HFFc6 (cell line): ENCODE measurements at places on chromosomes 2 and 18. TPM values are rescaled to one million over a fixed set of nuclear protein-coding genes. Genes with fewer than 3 reads are reported as not detected.

DNA sequence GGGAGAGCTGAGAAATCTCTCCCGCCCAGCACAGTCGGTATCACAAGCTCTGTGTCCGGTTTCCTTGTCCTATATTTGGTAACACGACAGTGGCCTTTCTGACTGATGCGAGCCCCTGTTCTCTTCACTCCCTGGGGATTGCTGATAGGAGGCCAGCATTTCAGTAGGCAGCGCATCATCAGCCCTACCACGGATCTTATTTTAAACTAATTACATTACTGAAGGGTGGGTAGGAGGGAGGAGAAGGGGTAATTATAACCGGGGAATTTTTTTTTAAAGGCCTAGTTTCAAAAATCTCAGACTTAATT lies 125.6 kb upstream of the LGALSL start:
- no peak overlapping the region for H3K4me3 ChIP-seq
- H3K27ac ChIP-seq, result no peak overlapping the region
- no peak for DNase-seq
- no peaks in the 10 kb centered on the region for H3K36me3 ChIP-seq
- H3K4me1 ChIP-seq, result peaks cover 19% of the 10 kb centered on the region

- H3K27me3 ChIP-seq, result peaks cover 30% of the 10 kb centered on the region
- H3K4me1 ChIP-seq, result no peaks in the 10 kb centered on the region; the same call in 1 of the 2 replicates
- no peak for DNase-seq
- no peak overlapping the region for H3K4me3 ChIP-seq
- no peaks in the 10 kb centered on the region for H3K36me3 ChIP-seq
- no peak overlapping the region for H3K27ac ChIP-seq
Measured at GRCh38 chr2:101628030-101628392, 69.5 kb upstream of the MAP4K4 start.

- peaks cover 2% of the 10 kb centered on the region for H3K27me3 ChIP-seq
- H3K27ac ChIP-seq, result no peak overlapping the region
- no peaks in the 10 kb centered on the region for H3K4me1 ChIP-seq
- no peaks in the 10 kb centered on the region for H3K36me3 ChIP-seq
- no peak for DNase-seq
Measured at GRCh38 chr2:176924909-176925534, 287.6 kb upstream of the HNRNPA3 start.

GRCh38 chr18:63974991-63975390 lies 5.1 kb downstream of the SERPINB8 start:
- no peaks in the 10 kb centered on the region; the same call in 1 of the 2 replicates for H3K27me3 ChIP-seq
- peak overlapping the region; percentile 55 for H3K27ac ChIP-seq
- peaks cover 64% of the 10 kb centered on the region for H3K4me1 ChIP-seq
- peak; percentile 46 for DNase-seq

- no peaks in the 10 kb centered on the region for H3K36me3 ChIP-seq
- peaks cover 21% of the 10 kb centered on the region for H3K4me1 ChIP-seq
- peaks cover 21% of the 10 kb centered on the region for H3K27me3 ChIP-seq
- H3K4me3 ChIP-seq, result no peak overlapping the region
- DNase-seq, result no peak
Measured at GRCh38 chr2:106053581-106053980, 140.5 kb downstream of the UXS1 start.

The IRS1 gene
- total RNA-seq, result 34.8 to 47.2 TPM (median 41.0 TPM) in 3 replicates

DNA sequence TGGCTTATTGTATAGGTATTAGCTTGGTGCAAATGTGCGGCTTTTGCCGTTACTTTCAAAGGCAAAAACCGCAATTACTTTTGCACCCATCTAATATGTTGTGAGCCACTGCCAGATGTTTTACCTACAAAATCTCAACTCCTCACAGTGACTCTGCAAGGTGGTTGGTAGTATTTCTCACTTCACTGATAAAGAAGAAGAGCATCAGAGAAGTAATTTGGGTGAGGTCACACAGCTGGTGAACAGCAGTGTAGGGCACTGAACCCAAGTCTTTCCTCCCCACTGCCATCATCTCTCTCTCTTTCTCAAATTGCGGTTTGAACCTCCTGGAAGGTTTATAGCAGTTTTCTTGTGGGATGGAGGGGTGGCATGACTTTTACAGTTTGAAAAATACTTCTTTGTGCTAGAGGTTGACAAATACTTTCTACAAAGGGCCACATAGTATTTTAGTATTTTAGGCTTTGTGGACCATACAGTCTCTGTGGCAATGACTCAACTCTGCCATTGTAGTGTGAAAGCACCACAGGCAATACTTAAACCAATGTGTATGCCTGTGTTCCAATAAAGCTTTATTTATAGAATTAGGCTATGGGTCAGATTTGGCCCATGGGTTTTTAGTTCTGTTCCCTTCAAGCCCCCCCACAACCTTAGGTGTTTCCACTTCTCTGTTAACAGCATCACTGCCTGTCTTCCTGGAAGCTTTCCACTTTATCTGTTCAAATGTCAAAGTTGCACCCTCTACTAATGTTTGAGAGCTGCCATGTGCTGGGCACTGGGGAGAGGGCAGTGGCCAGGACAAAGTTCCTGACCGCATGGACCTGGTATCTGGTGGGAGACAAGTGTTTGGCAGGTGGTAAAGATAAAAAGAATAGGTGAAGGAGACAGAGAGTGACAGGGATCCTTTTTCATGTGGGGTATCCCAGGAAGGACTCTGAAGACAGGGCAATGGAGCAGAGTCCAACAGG lies 30.1 kb downstream of the FHOD3 start:
- peaks cover 9% of the 10 kb centered on the region; the same call in 1 of the 2 replicates for H3K36me3 ChIP-seq
- DNase-seq, result no peak
- no peak overlapping the region for H3K27ac ChIP-seq
- H3K4me3 ChIP-seq, result no peak overlapping the region
- H3K27me3 ChIP-seq, result no peaks in the 10 kb centered on the region

- H3K4me3 ChIP-seq, result no peak overlapping the region
- H3K4me1 ChIP-seq, result no peaks in the 10 kb centered on the region
- DNase-seq, result no peak
- H3K27ac ChIP-seq, result no peak overlapping the region
- H3K27me3 ChIP-seq, result no peaks in the 10 kb centered on the region; the same call in 1 of the 2 replicates
- no peaks in the 10 kb centered on the region for H3K36me3 ChIP-seq
Measured at GRCh38 chr2:235523486-235524150, 29.8 kb downstream of the AGAP1 start.

The FAM228A gene
- not detected in 2 replicates for total RNA-seq

GRCh38 chr2:121263996-121264715 lies 20.8 kb downstream of the TFCP2L1 start:
- no peak overlapping the region for H3K27ac ChIP-seq
- no peaks in the 10 kb centered on the region for H3K36me3 ChIP-seq
- no peak for DNase-seq
- peaks cover 21% of the 10 kb centered on the region for H3K27me3 ChIP-seq
- H3K4me3 ChIP-seq, result no peak overlapping the region

The CAB39 gene
- total RNA-seq, result 47.8 and 50.5 TPM in 2 replicates

DNA sequence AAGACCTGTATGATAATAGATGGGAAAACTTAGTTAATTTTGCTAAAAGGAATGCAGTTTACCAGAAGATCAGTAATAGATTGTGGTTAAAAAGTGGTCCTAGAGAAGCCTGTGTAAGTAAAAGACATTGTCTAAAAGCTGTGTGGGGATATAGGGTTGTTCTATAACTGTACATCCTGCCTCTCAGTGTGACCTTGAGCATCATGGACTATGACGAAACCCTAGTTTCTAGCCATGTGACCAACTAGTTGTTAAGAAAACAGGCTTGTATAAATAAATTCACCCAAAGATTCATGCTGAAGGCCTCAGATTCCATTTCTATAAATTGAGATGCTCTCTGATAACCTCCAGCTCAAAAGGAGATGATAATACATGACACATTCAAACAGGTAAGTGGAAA lies 160.7 kb downstream of the IKZF2 start:
- H3K27ac ChIP-seq, result no peak overlapping the region
- H3K36me3 ChIP-seq, result peaks cover 5% of the 10 kb centered on the region; the same call in 1 of the 2 replicates
- H3K27me3 ChIP-seq, result no peaks in the 10 kb centered on the region
- DNase-seq, result no peak

- no peaks in the 10 kb centered on the region for H3K4me1 ChIP-seq
- peaks cover 17% of the 10 kb centered on the region for H3K36me3 ChIP-seq
- no peak for DNase-seq
- no peaks in the 10 kb centered on the region for H3K27me3 ChIP-seq
Measured at GRCh38 chr18:77529492-77530176, 280.0 kb downstream of the GALR1 start.

GRCh38 chr2:200298816-200299215 lies 7.7 kb upstream of the SPATS2L start:
- no peak overlapping the region for H3K27ac ChIP-seq
- H3K36me3 ChIP-seq, result no peaks in the 10 kb centered on the region
- H3K27me3 ChIP-seq, result peaks cover 6% of the 10 kb centered on the region
- peaks cover 38% of the 10 kb centered on the region for H3K4me1 ChIP-seq

GRCh38 chr2:181262782-181263181 lies 194.4 kb upstream of the ITGA4 start:
- peaks cover 1% of the 10 kb centered on the region; the same call in 1 of the 2 replicates for H3K27me3 ChIP-seq
- H3K27ac ChIP-seq, result no peak overlapping the region
- DNase-seq, result no peak
- H3K36me3 ChIP-seq, result no peaks in the 10 kb centered on the region
- no peak overlapping the region for H3K4me3 ChIP-seq

DNA sequence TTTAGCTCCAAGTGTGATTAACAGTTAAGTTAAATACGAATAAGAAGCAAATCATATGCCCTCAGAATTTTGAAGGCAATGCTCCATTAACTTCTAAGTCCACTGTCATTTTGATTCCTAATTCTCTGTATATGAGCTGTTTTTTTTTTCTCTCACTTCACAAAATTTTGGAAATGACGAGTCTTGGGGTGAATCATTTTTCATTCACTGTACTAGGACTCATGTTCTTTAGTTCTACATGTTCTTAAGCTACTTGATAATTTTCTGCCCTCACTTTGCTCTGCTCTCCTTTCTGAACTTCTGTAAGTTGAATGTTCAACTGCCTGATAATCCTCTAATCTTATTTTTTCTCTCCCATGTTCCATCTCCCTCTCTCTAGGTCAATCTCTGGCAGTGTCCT lies 141.0 kb downstream of the THADA start:
- no peaks in the 10 kb centered on the region for H3K27me3 ChIP-seq
- H3K4me1 ChIP-seq, result peaks cover 75% of the 10 kb centered on the region

DNA sequence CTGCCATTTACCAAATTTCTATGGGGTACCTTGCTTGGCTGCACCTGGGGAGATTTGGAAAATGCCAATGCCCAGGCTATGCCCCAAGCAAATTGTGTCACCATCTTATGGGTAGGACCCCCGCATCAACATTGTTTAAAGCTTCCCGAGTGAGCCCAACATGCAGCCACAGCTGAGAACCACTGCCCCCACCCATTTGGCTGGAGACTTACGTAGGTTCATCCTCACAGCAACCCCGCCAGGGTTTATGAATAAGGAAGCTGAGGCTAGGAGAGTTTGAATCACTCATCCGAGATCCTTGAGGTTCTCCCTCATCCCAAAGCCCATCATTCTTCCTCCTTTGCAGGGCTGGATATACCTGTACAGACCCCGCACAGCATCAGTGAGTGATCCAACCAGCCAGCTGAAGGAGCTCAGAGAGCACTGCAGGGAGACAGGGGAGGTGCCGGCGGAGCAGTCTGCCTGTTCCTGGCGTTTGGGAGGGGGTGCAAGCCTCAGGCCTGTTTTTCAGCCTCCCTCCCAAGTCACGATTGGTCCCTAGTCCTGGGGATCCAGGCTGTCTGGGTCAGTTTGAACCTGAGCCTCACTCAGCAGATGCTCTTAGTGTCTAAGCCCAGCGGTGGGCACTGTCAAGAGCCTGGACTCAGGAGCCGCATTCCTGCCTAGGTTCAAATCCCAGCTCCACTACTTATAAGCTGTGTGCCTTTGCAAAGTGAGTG lies 164.9 kb downstream of the SMAD7 start:
- H3K4me3 ChIP-seq, result no peak overlapping the region
- H3K4me1 ChIP-seq, result peaks cover 44% of the 10 kb centered on the region
- no peak overlapping the region for H3K27ac ChIP-seq
- DNase-seq, result no peak
- H3K27me3 ChIP-seq, result peaks cover 11% of the 10 kb centered on the region

The EML6 gene
- 0.14 and 0.26 TPM in 2 replicates for total RNA-seq

DNA sequence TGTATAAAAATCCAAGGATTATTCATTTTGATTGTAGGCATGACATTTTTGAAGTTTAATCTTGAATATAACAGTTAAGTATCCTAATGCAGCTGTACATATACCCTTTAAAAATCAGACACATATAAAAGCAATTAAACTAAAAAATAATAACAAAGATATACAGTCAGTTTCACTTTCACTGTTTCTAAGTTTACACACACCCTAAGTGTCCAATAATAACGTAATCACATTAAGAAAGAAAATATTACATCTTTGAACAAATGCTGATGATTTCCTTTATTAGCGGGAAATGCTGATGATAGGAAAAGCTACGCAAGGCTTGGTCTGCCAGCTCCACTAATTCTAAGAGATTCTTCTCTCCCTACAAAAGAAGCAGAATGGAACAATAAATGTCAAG lies 38.8 kb downstream of the RTTN start:
- H3K36me3 ChIP-seq, result peaks cover 23% of the 10 kb centered on the region
- H3K27me3 ChIP-seq, result no peaks in the 10 kb centered on the region
- H3K27ac ChIP-seq, result peak overlapping the region; percentile 69
- H3K4me1 ChIP-seq, result peaks cover 16% of the 10 kb centered on the region

GRCh38 chr2:126686841-126687485 lies 31.0 kb downstream of the GYPC start:
- no peaks in the 10 kb centered on the region for H3K36me3 ChIP-seq
- H3K27me3 ChIP-seq, result no peaks in the 10 kb centered on the region
- H3K4me1 ChIP-seq, result no peaks in the 10 kb centered on the region
- no peak overlapping the region for H3K4me3 ChIP-seq
- H3K27ac ChIP-seq, result no peak overlapping the region
- peak; percentile 11 for DNase-seq

- H3K27ac ChIP-seq, result no peak overlapping the region
- no peak for DNase-seq
- no peaks in the 10 kb centered on the region for H3K36me3 ChIP-seq
- H3K4me1 ChIP-seq, result peaks cover 26% of the 10 kb centered on the region
Measured at GRCh38 chr2:696463-696862, 19.3 kb upstream of the TMEM18 start.

DNA sequence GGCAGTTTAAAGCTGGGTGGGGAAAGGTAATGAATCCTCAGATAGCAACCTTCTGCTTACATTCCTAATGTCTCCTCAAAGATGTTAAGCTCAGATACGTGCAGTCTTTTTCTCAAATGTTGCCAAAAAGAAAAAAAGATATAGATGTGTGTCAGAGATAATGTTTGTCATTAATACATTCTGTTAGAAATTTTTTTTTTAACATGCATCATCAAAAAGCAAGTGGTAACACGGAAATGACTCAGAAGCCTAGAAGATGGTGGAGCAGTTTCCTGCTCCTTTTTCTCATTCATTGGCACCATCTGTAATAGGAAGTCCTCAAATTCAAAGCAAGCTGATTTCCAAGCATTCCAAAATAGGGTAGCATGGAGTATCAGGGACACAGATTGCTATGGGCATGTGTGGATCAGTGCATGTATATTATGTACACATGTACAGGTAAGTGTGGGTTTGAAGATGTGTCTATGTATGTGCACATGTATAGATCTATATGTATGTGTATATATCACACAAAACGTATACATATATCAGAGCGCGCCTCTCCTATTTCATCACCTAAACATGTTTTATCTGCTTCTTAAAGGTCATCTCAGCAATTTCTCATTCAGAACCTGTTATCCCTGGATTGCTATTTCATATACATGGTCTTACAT lies 79.9 kb upstream of the ITGB6 start:
- H3K36me3 ChIP-seq, result peaks cover 83% of the 10 kb centered on the region
- peak overlapping the region; percentile 88 for H3K27ac ChIP-seq
- no peaks in the 10 kb centered on the region; the same call in 1 of the 2 replicates for H3K27me3 ChIP-seq
- H3K4me3 ChIP-seq, result peak overlapping the region; percentile 70
- DNase-seq, result peak; percentile 72
- H3K4me1 ChIP-seq, result peaks cover 56% of the 10 kb centered on the region
